ENCODE measurements at places on chromosomes 16 and 17.

GRCh38 chr16:81513204-81514040 is 68.8 kb downstream of the CMIP start:
- peak; percentile 40 for DNase-seq

DNA sequence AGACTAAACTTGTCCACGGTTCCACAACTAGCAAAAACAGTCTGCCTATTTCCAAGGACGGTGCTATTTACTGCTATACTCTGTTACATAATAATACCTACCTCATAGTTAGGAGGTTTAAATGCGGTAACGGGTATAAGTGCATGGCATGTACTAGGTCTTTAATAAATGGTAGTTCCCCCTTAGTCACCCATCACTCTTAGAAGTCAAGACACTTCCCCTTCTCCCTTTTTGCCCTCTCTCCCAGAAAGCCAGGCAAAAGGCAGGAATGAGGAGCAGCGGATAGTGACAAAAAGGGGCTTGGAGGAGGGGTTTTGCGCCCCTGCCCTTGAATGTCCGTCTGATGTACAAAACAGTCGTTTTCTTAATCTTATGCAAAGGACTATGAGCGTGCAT is 1.1 kb upstream of the LSM12 start:
- DNase-seq, result no peak

GRCh38 chr16:30533146-30533522 is 1.5 kb downstream of the ZNF747 start:
- DNase-seq, result no peak

DNA sequence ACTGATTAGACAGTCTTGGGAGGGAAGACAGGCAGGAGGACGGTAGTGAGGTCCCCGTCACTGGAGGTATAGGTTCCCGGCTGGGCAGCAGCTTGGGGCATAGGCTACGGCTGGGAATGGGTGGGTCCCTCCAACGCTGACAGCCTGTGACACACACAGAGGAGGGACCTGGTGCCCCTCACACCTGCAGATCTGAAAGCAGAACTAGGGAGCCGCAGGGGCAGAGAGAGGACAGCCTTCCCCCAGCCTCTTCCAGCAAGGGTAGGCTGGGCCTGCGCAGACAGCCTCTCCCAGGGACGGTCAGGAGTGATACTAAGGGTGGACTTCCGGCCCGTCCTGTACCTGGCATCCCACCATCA is 2.0 kb downstream of the P2RX1 start:
- no peak for DNase-seq

DNA sequence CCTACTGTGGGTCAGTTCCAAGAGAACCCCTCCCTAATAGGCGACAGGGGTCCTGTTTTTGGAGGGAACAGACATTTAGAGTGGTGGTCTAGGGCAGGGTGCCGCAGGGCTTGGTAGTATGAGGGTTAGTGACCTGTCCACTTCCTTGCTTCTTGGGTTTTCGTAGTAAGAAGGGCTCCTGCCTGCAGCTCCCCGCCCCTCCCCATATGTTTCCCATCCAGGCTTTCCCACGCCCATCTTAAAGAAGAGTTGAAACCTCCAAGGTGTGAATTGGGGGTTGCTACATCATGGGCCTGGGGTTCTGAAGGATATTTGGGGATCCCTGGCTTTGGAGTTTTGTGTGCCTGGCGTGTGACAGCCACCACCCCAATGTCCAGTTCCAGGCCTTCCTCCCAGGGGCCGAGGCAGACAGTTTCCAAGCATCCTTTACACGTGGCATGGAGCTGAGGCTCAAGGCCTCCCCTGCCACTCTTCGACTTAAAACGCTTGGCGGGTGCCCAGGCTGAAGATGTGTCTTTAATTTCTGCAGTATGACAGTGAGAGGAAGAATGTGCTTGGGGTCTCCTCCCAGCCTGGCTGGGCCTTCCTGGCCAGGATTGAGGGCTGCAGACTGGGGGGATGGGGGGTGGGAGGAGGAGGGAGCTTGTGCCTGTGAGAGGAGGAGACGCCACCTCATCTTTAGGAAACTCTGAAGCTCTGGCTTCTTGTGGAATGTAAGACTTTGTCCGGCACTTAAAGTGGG is 2.3 kb upstream of the COL1A1 start:
- DNase-seq, result no peak

- no peak for DNase-seq
Measured at GRCh38 chr16:81630635-81631031, 148.5 kb upstream of the PLCG2 start.

GRCh38 chr17:81492202-81492601 is 20.4 kb downstream of the ACTG1 start:
- no peak for DNase-seq

GRCh38 chr16:5549802-5550201 is 452.2 kb upstream of the EEF2KMT start:
- no peak for DNase-seq
